ENCODE measurements at places on chromosomes 11 and 22. TPM values are rescaled to one million over a fixed set of nuclear protein-coding genes. Genes with fewer than 3 reads are reported as not detected.

DNA sequence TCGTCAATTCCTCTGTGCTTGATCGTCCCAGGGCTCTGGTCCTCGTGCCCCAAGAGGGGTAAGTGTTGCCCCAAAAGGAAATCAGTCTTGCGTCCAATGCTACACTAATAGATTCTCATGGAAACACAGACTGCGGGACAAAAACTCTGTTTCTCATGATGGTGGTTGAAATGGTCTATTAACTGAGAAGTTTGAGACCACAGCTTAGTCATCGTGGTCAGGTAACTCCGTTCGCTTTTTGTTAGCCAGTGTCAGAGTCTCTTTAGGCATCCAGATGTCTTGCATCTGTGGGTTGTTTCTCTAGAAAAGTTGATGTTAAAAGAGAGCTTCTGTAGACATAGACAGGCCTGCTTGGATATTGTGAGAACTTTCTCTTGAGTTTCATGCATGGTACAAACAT, 104.6 kb upstream of the SORL1-AS1 start:
- H3K36me3 ChIP-seq = peaks cover 84% of the 10 kb centered on the region
- H3K27ac ChIP-seq = no peak overlapping the region
- no peaks in the 10 kb centered on the region for H3K27me3 ChIP-seq

DNA sequence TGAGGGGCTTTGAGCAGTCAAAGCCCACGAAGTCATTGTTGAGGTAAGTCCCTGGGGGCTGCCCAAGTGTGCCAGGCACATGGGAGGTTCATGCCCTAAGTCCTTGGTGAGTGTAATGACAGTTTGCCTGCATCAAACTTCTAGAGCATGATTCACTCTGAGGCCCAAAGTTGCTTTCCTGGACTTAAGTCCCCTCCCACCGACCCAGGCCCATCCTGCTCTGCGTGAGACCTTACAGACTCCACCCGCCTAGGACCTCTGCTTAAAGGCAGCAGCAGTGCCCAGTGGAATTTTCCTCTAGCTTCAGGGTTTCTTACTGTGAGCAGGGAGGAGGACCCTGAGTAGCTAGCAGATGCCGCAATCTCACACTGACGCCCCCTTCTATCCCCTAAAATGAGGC, 5.7 kb upstream of the PVALB start:
- H3K4me3 ChIP-seq = no peak overlapping the region
- DNase-seq = no peak
- H3K27me3 ChIP-seq = peaks cover 35% of the 10 kb centered on the region
- H3K27ac ChIP-seq = no peak overlapping the region
- H3K36me3 ChIP-seq = no peaks in the 10 kb centered on the region

DNA sequence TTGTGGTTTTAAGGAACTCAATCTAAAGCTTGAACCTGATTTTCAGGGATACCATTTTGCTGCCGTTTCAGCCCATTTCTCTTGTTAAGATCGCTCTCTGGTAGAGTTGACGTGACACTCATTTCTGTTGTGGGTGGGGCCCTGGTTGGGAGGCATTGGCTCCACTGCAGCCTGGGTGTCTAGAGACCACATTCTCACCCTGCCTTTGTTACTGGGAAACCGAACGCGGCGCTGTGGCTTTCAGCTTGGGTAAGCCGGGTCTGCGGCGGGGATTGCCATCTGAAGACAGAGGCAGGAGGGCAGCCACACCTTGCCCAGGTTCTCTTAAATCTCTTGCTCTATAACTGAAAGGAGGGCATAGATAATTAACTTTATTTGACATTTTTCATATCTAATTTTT, 3.2 kb downstream of the EHF start:
- no peak overlapping the region for H3K4me3 ChIP-seq
- H3K4me1 ChIP-seq = peaks cover 21% of the 10 kb centered on the region
- DNase-seq = peak; percentile 77

DNA sequence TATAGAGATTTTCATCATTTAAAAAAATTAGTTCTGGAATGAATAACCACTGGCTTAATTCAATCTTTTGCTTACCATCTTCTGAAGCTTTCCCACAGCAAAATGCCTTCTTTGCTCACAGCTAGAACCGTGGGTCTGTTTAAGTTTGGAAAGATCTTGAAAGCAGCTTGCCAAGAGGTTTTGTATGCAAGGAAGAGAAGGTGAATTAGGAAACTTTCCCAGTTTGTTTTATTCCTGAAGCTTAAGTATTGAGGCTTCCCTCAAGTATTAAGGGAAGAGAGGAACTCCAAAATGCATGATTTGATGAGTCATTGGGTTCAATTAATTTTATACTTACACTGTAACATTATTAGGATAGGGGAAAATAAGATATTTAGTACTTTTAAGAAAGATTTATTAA, 1.9 kb upstream of the ARHGEF12 start:
- H3K4me1 ChIP-seq = peaks cover 30% of the 10 kb centered on the region
- H3K27ac ChIP-seq = no peak overlapping the region
- H3K36me3 ChIP-seq = no peaks in the 10 kb centered on the region
- H3K27me3 ChIP-seq = peaks cover 46% of the 10 kb centered on the region
- H3K4me3 ChIP-seq = no peak overlapping the region

GRCh38 chr11:12397931-12398334, 20.6 kb downstream of the PARVA start:
- peaks cover 1% of the 10 kb centered on the region for H3K27me3 ChIP-seq
- H3K27ac ChIP-seq = no peak overlapping the region
- no peak overlapping the region for H3K4me3 ChIP-seq
- DNase-seq = no peak
- H3K36me3 ChIP-seq = no peaks in the 10 kb centered on the region

Gene PANX2
- 0.83 TPM for total RNA-seq

DNA sequence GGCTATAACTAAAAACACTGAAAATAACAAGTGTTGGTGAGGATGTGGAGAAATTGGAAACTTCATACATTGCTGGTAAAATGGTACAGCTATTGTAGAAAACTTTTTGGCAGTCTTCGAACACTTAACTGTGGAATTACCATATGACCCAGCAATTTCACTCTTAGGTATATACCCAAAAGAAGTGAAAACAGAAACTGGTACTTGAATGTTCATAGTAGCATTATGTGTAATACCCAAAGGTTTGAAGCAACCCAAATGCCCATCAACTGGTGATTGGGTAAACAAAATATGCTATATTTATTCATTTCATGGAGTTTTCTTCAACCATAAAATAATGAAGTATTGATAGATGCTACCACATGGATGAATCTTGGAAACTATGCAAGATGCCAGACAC, 40.8 kb upstream of the FTH1 start:
- H3K36me3 ChIP-seq = no peaks in the 10 kb centered on the region
- H3K4me1 ChIP-seq = peaks cover 4% of the 10 kb centered on the region
- no peaks in the 10 kb centered on the region for H3K27me3 ChIP-seq
- DNase-seq = no peak

DNA sequence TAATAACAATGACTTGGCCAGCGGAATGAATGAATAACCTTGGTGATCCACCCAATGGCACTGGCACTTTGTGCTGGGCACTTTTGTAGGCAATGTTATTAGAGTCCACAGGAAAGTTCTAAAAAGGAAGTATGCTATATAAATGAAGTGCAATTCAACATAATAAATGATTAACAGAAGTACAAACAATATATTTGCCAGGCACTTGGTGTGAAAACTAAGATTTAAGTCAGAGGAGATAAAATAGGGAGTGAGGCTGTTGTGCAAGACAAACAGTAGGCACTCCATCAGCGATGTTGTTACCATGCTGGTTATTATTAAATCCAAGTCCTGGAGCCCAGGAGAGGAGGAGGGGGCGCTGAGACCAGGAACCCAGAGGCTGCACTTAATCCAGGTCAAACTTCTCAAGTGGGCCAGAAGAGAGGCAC, 173.8 kb downstream of the LARGE1 start:
- H3K36me3 ChIP-seq = no peaks in the 10 kb centered on the region
- no peaks in the 10 kb centered on the region for H3K4me1 ChIP-seq
- H3K4me3 ChIP-seq = no peak overlapping the region
- no peak overlapping the region for H3K27ac ChIP-seq

Gene TTLL1
- total RNA-seq = 8.5 TPM

GRCh38 chr11:115181538-115181937, 322.7 kb downstream of the CADM1 start:
- no peaks in the 10 kb centered on the region for H3K4me1 ChIP-seq
- peaks cover 2% of the 10 kb centered on the region for H3K27me3 ChIP-seq
- H3K4me3 ChIP-seq = no peak overlapping the region
- H3K27ac ChIP-seq = no peak overlapping the region

DNA sequence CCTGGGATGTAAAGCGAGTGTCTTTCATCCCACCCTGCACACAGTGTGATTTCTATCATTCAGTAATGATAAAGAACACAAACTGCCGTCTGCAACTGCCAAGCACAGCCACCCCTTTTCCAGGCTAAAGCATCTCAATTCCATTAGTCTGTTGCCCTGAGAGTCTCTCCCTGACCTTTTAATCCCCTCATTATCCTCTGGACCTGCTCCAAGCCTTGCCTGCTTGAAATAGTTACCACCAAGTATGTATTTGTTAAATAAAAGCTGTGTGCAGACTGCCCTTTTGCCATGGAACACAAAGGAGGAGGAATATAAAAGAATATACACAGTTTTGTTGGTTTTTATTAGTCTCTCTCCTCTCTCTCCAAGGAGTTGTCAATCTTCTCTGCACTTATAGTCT, 13.0 kb downstream of the GRAP2 start:
- H3K27me3 ChIP-seq = no peaks in the 10 kb centered on the region
- DNase-seq = no peak
- H3K36me3 ChIP-seq = peaks cover 67% of the 10 kb centered on the region

Gene LAYN
- total RNA-seq = 0.76 TPM

Gene MED17
- total RNA-seq = 40.6 TPM

- no peaks in the 10 kb centered on the region for H3K4me1 ChIP-seq
- H3K36me3 ChIP-seq = no peaks in the 10 kb centered on the region
- H3K27me3 ChIP-seq = no peaks in the 10 kb centered on the region
Observed at GRCh38 chr11:86167499-86168164, 76.9 kb upstream of the EED start.

Gene RAG2
- total RNA-seq = not detected

DNA sequence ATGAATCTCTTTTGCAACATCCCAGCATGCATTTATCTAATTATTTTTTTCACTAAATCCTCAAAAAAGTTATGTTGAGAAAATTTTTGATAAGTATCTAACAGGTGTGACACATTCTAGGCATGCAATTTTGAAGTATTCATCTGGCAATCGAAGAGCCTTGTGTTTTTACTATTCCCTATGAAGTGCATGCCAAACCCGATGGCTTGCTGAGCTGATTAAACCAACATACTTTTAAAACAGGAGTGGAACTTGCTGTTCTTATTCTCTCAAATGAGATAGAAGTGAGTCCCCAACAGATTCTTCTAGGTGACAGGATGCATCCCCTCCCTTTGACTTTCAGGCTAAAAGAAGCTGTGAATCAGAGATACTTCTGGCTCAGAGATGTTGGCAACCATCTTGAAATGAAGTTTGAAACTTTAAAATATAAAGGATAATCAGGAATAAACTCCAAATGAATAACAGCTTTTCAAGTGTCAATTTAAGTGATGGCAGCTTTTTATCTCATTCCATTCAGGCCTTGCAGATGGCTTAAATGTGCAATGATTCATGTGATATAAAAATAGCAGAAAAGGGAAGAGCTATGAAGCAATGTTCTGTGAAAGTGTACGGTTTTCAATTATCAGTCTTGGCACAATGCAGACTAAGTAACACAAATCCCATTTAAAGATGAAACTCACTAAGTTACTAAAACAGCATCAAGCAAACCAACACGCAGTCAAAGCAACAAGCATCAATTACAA, 67.7 kb downstream of the APOL5 start:
- no peaks in the 10 kb centered on the region for H3K36me3 ChIP-seq
- H3K27ac ChIP-seq = no peak overlapping the region
- peaks cover 4% of the 10 kb centered on the region for H3K4me1 ChIP-seq
- DNase-seq = no peak

Gene LMO1
- not detected for total RNA-seq

Data from activated CD4-positive, alpha-beta memory T cell treated with anti-CD3 and anti-CD28 coated beads, Interleukin-2, amount 10 ng/mL, durations not matched to agents 7 days and 5 days (primary cell).